Inflammatory macrophage treated with lipopolysaccharide for 4 hours (primary cell): ENCODE measurements at places on chromosomes 1 and 21.

GRCh38 chr1:102234753-102235359 is 238.1 kb upstream of the OLFM3 start:
- DNase-seq: no peak

- peak; percentile 60 for DNase-seq
Observed at GRCh38 chr1:204530932-204531331, 14.7 kb downstream of the MDM4 start.

GRCh38 chr1:53517821-53518352 is 58.7 kb downstream of the DMRTB1 start:
- no peak for DNase-seq

DNA sequence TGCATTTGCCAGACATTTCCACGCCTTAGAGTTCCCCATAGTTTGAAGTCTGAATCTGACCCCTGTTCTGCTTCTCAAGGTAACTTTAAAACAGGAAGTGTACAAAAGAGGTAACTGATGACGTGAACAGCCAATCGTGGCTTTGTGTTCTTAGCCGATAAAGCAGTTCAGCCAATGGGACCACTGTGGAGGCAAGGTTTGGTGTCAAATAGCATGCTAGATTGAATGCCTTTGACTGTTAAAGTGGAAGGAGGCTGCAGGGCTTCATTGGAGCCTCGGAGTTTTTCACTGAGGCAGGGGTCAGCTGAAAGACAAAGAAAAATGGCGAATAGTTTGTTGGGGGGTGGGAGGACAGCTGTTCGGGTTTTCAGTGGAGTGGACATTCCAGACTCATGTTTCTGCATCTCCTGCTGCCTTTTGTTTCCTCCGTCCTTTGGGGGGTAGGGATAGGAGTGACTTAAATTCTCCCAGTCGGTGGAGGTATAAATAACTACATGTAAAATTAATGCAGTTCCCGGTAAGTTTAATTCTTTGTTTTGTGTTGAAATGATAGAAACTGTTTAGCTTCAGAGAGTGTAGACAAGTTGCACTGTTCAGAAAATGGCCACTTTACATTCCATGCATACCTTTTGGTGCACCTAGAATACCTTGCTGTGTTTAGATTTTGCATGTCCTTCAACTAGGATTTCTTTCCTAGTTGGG is 17.7 kb downstream of the NFYC start:
- peak; percentile 66 for DNase-seq

- no peak for DNase-seq
Observed at GRCh38 chr1:212987702-212988322, 27.9 kb downstream of the ANGEL2 start.

- DNase-seq: no peak
Observed at GRCh38 chr1:234361102-234361603, 12.1 kb upstream of the COA6 start.

DNA sequence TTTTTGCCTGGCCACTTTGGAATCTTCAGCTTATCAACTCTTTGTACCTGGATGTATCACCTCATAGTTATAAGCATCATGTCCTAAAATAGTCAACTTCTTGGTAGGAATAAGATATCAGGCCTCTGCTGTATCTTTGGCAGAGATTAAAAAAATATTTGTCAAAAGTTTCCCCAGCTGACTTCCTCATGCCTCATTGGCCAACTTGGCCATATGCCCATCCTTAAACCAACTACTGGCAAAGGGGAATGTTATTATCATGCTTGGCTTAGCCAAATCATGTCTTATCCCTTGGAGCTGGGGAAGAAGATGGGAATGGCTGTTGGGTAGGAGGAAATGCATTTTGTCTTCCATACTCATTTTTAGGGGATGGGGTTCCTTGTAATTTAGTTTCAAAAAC is 23.4 kb downstream of the NFASC start:
- no peak for DNase-seq

DNA sequence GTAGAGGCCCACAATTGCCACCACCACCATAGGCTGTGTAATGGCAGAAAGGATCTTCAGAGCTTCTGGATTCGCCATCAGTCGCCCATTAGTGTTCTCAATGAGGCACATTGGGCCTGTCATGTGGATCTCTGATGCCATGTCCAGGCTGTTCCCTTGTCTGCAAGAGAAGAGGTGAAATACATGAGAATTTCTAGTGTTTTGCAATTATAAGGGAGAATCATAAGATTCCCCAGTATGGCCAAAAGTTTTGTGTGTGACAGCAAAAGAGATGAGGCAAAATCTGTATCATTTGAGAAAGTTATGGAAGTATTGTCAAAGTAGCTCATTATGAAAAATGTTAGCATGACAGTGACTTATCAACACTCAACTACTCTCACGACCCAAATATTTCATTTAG is 1.9 kb downstream of the GBP1 start:
- DNase-seq: peak; percentile 68

GRCh38 chr1:11990303-11991032 is 10.2 kb downstream of the MFN2 start:
- no peak for DNase-seq

- DNase-seq: peak; percentile 72
Observed at GRCh38 chr1:12150456-12151200, 16.2 kb upstream of the TNFRSF1B start.

- DNase-seq: no peak
Observed at GRCh38 chr1:108046026-108046425, 81.0 kb upstream of the VAV3 start.

- no peak for DNase-seq
Observed at GRCh38 chr1:243605604-243606003, 244.4 kb downstream of the AKT3 start.

DNA sequence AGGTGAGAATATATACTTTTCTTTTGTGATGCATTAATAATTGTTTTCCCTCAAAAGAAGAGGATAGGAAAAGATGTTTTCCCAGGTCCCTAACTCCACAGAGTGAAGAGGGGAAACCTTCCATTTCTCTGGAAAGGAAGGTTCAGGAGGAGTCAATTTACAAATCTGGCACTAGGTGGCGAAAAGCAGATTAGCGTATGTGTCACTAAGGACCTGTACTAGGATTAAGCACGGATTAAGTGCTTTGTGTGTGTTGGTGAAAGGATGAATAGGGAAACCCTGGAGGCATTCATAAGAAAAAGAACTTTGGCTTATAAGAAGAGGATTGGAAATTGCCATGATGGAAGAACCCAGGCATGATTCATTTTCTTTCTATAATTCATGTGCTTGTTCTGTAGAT is 410.1 kb upstream of the PLXNA2 start:
- peak; percentile 16 for DNase-seq

GRCh38 chr1:66298464-66298863 is 235.5 kb upstream of the SGIP1 start:
- no peak for DNase-seq

DNA sequence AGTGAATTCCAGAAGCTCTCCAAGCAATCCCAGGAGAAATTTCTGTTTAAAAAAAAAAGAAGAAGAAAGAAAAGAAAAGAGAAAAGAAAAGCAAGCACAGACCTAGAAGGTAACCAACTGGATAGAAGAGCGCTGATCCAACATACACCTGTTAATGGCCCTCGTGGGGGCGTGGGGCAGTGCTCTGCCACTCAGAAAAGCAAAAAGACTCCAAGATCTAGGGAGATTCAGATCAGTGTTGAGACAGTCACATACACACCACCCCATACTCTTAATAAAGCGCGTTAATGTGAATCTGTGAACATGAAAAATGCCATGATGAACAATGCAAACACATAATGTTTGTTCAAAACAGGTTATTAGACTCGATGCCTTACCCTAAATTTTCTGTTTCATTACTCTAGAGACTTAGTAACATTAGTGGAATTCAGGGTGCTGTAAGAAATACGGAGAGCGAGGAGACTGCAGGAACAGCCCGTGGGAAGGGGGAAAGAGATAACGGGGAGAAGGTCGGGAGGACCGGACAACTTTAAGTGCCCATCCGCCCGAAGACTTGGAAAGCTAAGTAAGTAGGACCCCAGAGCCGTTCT is 406 bp downstream of the NME7 start:
- DNase-seq: no peak

GRCh38 chr1:153615406-153615805 is 719 bp downstream of the S100A14 start:
- DNase-seq: no peak

- DNase-seq: no peak
Observed at GRCh38 chr1:7039590-7040220, 254.5 kb downstream of the CAMTA1 start.

- DNase-seq: no peak
Observed at GRCh38 chr1:152646656-152647055, 16.5 kb upstream of the LCE2D start.

DNA sequence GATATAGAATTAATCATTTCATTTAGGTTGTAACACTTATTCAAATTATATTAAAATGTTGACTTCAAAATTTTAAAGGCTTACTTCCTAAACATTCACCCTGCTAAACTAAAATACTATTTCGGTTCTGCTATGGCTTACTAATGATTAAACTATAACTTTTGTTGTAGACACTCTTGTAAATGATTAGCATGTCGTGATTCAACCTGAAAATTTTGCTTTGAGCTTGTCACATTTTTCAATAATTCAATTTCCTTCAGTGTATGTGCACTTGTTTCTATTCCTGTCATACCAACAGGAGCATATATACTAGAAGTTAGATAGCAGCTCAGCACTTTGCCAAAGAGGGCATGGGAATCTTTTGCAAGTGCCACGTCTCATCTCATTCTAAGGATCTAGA is 1018.8 kb downstream of the AMY1C start:
- DNase-seq: no peak

GRCh38 chr1:119010201-119010600 is 22.1 kb upstream of the TBX15 start:
- DNase-seq: no peak

GRCh38 chr1:32618673-32619221 is 31.6 kb downstream of the ZBTB8OS start:
- no peak for DNase-seq

GRCh38 chr1:3708791-3709190 is 43.5 kb upstream of the CCDC27 start:
- no peak for DNase-seq

GRCh38 chr1:96545935-96546656 is 175.5 kb upstream of the PTBP2 start:
- no peak for DNase-seq

GRCh38 chr21:43913928-43914327 is 48.9 kb downstream of the AGPAT3 start:
- no peak for DNase-seq

DNA sequence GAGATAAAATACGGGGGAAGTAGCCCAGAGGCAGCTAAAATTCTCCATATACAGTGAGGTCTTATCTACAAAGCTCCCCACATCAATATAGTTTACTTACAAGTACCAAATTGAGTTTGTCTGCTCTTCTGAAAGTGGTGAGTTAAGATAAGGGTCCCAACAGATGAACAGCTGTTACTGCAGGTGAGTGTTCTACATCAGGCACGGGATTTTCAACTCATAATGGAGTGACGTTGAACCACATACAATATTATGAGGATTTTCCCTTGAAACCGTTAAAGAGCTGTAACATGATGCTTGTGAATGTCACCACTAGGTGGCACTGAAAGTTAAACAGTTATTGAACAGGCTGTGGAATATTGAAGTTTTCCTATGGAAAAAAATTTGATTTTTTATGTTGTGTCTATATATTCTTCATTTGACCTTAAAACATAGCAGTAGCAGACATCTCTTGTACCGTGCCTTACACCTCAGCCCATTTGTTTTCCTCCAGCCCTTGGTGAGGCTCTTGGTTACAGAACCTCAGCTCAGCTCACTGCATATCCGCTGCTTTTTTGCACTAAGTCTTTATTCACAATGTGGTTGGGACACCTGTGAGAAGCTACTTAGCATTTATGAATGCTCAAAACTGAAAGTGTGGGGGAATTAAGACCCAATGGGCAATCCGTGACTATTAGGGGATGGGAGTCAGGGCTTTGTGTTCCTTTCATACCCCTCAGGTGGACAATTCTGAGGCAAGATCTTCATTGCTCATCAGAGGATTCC is 23.2 kb downstream of the CD1D start:
- peak; percentile 76 for DNase-seq

- no peak for DNase-seq
Observed at GRCh38 chr1:26078286-26079177, 11.1 kb upstream of the TRIM63 start.

- peak; percentile 90 for DNase-seq
Observed at GRCh38 chr1:59013276-59013927, 229.6 kb upstream of the JUN start.
